Mesendoderm (in vitro differentiated cells): ENCODE measurements at places on chromosomes 16 and 17.
A peak's percentile ranks its signal among the peaks of the same experiment; 100 is the strongest.

DNA sequence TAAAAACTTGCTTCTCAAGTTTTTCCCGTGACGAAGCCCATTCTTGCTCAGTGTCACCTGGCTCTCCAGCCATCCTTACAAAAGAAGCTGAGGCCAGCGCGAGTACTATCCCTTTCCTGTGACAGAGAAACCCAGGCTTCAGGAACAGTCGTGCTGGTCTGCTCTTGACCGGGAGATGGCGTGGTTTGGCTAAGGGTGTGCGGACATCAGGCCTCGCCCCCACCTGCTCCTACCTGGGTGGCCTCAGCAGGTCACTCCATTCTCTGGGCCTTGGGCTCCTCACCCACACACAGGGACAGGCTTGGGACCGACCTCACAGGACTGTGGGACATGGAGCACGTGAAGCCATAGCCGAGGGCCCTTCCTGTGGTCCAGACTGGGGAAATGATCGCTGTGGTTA lies 75.2 kb upstream of the CIBAR2 start:
- DNase-seq = peak; percentile 64

GRCh38 chr16:54125751-54126655 lies 160.6 kb downstream of the IRX3 start:
- DNase-seq = no peak

GRCh38 chr17:9594065-9594464 lies 17.6 kb downstream of the CFAP52 start:
- no peak for DNase-seq

DNA sequence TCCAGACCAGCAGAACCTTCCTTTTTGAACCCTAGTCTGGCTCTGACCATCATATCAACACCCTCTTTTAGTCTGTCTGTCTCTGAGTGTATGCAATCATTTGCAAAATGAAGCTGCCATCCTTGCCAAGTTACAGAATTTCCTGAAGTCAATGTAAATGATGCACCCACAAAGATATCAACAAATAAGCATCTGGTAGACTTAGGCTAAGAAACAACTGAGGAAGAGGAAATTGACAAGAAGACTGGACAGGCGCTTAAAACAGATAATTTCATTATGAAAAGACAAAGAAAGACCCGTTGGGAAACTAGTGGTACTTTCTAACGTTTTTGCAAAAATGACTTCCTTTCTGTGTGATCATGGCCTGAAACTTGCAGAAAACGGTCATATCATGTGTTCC lies 24.7 kb upstream of the CIITA start:
- DNase-seq = no peak

- DNase-seq = peak; percentile 59
These were observed 210.0 kb upstream of the GSE1 start for GRCh38 chr16:85402910-85403692.
